CD4-positive, alpha-beta T cell treated with Interleukin-15 for 4 hours (primary cell): ENCODE measurements at places on chromosomes 2 and 18.

- DNase-seq = no peak
Observed at GRCh38 chr2:185859506-185859905, 120.9 kb downstream of the FSIP2 start.

DNA sequence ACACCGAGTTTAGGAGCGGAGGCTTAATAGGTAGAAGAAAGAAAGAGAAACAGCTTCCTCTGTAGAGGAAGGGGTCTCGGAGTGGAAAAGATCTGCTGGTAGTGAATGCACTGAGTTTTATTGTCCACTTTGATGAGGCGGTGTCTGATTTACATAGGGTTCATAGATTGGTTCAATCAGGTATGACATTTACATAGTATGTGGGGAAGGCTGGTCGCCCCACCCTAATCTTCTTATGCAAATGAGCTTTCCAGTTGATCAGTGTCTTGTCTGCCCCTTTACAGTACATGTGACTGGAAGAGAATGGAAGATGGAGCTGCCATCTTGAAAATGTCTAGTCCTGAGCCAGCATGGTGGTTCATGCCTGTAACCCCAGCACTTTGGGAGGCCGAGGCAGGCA is 19.9 kb upstream of the CNOT11 start:
- DNase-seq = no peak

- DNase-seq = no peak
Observed at GRCh38 chr2:174112073-174112472, 136.3 kb downstream of the OLA1 start.

DNA sequence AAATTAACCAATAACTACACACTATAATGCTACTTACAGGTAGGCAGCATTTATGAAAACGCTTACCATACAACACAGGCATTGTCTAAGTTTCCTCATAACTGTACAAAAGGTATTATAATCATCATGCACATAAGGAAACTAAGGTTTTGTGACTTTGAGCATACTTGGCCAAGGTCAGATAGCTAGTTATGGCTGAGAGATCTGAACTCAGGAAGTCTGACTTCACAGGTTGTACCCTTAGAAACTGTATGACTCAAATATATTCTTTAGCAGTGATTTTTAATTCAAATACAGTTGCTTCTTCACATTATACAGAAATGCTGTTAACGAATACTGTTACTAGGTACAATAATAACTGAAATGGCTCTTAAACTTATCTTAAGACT is 89.3 kb downstream of the TRIP12 start:
- DNase-seq = peak; percentile 16

- peak; percentile 17 for DNase-seq
Observed at GRCh38 chr2:41853427-41854191, 194.2 kb upstream of the PKDCC start.

GRCh38 chr2:224405841-224406370 is 4.0 kb upstream of the FAM124B start:
- DNase-seq = no peak

DNA sequence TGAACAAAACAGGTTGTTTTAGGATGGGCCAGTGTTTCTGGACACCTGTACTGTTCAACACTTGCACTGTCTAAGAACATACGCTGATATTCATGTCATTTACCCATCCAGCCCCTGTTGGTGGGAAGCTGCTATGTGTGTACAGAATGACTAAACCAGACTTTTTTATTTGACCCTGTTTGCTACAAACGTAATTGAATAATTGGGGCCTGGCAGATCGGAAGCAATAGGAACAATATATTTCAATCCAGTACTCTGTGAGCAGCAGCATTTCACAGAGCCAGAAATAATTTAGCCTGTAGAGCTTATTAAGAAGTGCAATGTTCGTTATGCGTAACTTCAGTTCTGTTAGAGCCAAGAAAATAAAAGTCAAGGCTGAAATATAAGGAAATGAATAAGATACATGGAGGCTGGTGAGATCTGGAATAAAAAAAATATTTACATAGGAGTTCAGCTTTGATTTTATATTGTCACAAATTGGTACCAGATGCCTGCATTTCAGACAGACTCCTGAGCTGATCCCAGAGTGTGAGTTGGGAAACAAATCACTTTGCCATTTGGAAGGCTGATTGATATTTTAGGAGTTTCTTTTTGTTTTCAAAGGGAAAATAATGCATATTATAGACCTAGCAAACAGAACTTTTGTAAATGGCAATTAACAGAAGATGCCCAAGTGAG is 19.7 kb downstream of the CABLES1 start:
- DNase-seq = no peak

- no peak for DNase-seq
Observed at GRCh38 chr18:54479365-54479764, 111.7 kb upstream of the DYNAP start.

- DNase-seq = no peak
Observed at GRCh38 chr2:34578641-34579040, 979.5 kb upstream of the FAM98A start.

- no peak for DNase-seq
Observed at GRCh38 chr2:132383956-132384355, 32.6 kb upstream of the GPR39 start.

DNA sequence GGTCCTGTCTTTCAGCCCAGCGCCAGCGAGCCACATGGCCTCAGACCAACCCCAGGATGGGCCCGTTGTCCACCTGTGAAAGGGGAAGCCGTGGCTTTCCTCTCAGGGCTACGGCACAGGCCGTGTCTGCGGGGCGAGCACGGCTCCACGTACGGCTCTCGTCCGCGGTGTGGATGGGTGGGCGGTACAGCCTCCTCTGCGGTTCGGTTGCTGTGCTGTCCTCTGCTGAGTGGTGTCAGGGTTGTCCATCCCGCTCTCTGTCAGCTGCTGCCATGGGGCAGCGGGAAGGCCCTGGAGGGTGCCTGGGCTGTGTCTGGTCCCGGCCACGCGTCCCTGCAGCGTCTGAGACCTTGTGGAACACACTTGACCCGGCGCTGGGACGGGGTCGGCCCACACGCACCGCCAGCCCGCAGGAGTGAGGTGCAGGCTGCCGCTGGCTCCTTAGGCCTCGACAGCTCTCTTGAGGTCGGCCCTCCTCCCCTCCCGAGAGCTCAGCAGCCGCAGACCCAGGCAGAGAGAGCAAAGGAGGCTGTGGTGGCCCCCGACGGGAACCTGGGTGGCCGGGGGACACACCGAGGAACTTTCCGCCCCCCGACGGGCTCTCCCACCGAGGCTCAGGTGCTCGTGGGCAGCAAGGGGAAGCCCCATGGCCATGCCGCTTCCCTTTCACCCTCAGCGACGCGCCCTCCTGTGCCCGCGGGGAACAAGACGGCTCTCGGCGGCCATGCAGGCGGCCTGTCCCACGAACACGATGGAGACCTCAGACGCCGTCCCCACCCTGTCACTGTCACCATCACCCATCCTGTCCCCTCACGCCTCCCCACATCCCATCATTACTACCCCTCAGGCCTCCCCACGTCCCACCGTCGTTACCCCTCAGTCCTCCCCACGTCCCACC is 128.7 kb downstream of the NFATC1 start:
- no peak for DNase-seq

GRCh38 chr2:10080536-10081304 is 509 bp upstream of the CYS1 start:
- peak; percentile 9 for DNase-seq

DNA sequence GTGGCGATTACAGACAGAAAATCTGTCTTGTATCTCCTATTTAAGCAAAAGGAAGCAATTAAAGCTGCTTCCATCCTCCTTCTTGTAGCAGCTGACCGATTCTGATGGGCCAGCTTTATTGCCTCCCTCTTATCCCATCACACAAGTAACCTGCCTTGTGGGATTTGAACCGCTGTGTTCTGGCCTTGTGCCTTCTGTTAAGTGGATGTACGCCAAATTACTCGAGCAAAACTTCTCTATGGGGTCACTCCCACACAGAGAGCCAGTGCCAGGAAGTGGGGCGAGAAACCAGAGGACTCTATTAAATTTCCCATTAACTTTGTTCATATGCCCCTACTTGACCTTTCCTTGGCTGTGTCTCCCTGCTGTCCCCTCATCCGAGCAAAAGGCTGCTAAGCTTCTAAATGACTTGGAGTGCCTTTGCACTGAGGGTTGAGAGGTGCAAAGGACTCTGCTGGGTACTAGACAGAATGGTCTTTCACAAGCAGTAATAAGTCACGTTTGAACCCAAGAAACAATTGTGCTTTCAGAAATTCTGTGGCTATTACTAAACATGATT is 672.5 kb downstream of the MBD2 start:
- DNase-seq = no peak

DNA sequence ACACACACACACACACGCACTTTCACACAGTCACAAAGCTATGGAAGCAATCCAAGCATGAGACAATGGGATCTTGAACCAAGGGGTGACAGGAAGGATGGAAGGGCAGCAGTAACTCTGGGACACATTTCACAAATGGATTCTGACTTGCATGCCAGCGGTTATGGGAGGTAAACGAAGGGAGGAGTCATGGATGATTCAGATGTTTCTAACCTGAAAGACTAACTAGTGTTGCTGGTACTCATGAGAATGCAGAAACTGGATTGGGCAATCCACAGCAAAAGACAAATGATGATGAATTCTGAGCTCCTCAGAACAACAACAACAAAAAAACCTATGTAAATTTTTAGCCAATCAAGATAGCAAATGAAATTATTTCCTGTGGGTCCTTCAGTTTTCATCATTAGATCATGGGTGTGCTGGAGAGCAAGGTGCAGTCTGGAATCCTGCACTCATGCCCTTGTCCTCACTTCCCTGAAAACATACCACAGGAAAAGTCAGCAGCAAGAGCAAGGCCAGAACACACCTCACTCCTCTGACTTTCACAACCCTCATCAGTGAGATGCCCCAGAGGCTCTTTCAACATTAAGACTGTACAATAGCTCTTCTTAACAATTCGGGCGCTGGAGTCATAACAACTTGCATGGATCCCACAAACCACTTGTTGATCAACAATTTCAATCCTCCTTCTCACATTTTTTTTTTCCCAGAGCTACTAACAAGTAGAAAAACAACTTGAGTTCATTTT is 32.6 kb downstream of the ABCA12 start:
- DNase-seq = no peak

DNA sequence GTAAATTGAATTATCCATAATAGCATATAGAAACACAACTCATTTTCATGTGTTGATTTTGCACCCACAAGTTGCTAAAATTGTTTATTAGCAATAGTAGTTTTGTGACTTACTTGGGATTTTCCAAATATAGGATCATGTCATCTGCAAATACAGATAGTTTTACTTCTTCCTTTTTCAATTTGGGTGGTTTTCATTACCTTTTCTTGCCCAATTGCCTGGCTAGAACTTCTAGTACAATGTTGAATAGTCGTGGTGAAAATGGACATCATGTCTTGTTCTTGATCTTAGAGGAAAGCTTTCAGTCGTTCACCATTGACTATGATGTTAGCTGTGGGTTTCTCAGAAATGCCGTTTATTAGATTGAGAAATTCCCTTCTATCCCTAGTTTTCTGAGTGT is 60.2 kb upstream of the TCF7L1 start:
- DNase-seq = no peak

DNA sequence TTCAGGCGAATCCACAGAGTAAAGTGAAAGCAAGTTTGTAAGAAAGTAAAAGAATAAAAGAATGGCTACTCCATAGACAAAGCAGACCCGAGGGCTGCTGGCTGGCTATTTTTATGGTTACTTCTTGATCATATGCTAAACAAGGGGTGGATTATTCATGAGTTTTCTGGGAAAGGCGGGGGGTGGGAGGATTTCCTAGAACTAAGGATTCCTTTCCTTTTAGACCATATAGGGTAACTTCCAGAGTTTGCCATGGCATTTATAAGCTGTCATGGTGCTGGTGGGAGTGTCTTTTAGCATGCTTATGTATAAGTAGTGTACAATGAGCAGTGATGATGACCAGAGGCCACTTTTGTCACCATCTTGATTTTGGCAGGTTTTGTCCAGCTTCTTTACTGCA is 59.8 kb downstream of the SLC4A3 start:
- DNase-seq = no peak

GRCh38 chr2:70123051-70123828 is 36.0 kb downstream of the PCBP1 start:
- no peak for DNase-seq

DNA sequence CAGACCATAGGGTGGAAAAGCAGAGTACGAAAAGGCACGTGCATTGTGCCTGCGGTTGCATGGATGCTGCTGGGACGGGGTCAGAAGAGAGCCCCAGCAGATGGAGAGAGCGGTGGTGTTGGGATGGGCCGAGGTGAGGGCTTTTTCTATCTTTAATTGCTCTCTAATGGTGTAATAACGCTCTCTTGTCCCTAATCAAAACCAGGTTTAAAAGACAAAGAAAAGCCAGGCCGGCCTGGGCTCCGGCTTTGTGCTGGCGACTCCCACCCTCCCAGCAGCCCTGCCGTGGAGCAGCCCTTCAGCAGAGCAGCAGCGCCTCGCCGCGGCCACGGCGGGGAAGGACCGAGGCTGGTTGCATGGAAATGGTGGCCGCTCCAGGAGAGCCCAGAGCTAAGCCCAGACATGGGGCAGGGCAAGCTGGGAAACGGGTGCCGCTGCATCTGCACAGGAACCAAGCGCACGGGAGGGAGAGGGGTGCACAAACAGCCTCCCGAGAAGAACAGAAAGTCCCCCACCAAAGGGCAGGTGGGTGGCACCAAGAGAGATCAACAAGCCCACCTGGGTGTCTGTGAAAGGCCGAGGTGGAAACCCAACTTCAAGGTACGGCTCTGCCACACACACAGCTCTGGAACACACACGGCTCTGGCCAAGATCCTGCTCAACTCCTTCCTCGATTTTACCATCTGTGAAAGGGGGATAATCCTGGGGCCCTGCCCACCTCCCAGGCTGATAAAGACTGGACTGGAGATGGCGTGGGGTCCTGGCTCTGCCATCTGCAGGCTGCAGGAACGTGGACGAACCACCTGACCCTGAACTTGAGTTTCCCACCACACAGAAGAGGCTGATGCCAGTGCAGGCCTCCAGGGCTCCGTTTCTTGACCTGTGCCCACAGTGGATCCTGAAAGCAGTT is 15.0 kb downstream of the HS1BP3 start:
- peak; percentile 17 for DNase-seq

GRCh38 chr18:4040391-4041092 is 414.6 kb downstream of the DLGAP1 start:
- no peak for DNase-seq

DNA sequence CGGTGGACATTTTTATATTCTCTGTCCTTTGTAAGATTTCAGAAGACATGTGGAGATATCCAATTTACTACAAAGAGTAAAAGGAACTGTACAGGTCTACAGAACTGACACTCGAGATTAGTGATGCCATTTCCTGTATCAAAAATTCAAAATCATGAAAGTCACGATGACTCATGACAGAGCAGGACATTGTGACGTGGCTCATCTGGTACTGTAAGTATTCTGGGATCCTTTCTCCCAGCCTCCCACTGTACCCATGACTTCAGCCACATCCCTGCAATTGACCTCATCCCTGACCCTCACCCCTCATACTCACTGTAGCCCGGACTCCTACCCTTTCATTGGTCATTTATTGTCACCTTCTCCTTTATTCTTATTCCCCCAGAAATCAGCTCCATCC is 736.5 kb downstream of the EPHA4 start:
- no peak for DNase-seq

- DNase-seq = no peak
Observed at GRCh38 chr2:69582582-69583176, 60.9 kb downstream of the AAK1 start.

GRCh38 chr18:72342933-72343332 is 201.2 kb downstream of the CBLN2 start:
- no peak for DNase-seq
